NCI-H1436 (cell line): ENCODE measurements at places on chromosomes 5 and 9.

DNA sequence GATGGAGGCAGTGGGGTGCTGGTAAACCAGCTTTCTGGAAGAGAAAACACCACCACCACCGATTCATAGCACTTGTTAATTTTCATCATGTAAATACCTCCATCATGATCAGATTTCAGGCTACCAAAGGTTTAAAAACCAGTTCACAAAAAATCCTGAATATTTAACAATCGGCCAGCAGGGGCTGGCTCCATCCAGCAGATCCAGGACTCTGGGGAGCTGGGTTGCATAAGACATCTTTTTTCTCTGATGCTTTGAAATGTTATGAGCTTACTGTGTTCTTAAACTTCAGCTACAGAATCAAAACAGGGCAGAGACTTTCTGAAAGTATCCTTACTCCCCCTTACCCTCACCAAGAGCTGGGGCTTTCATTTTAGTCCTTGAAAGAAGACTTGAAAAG is 14.6 kb upstream of the RNF183 start:
- DNase-seq, result no peak

GRCh38 chr5:2017540-2018389 is 135.0 kb upstream of the IRX4 start:
- DNase-seq, result no peak

- DNase-seq, result peak; percentile 71
These were observed 3.1 kb upstream of the RGMB start for GRCh38 chr5:98770209-98770910.

- no peak for DNase-seq
These were observed 176.1 kb downstream of the TRPM3 start for GRCh38 chr9:70945301-70945700.

DNA sequence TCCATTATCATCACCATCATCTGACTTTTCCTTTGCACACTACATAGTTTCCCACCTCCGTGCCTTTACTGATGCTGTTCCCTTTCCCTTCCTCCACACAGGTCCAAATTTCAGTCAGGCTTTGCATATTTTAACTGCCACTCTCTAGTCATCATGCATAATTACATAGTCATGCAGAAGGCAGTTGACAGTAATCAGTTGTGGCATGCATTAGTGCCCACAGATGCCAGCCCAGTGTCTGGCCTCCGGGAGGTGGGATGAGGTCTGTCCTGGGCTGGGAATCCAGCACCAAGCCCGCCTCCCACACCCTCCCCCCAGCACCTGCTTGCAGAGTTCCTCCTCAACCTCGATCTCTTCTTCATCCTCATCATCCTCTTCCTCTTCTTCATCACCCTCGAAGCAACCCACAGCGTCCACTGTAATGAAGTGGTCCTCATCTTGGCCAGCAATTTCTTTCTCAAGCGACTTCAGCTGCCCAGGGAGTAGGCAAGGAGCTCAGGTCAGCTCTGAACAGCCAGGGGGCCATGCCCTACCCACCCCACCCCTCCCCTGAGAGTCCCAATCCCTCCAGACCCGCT is 8.8 kb downstream of the BBLN start:
- DNase-seq, result no peak

GRCh38 chr5:130627145-130627544 is 537.9 kb downstream of the HINT1 start:
- DNase-seq, result no peak

DNA sequence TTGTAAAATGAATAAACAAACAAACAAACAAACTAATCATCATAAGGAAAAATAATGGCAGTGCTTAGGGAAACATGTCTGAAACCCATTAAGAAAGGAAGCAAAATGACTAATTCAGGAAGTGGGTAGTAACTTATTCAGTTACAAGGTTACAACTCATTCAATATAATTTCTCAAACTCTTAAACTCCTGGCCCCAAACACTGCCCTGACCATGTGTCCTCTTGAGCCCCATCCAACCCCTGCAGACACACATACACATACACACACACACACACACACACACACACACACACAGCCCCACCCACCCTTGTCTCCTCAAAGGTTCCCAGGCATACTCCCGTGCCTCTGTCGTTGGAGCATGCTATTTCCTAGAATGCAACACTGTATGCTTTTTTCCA is 193.9 kb downstream of the SEC61B start:
- DNase-seq, result no peak

- no peak for DNase-seq
These were observed 184.4 kb downstream of the HSD17B3 start for GRCh38 chr9:96117398-96118080.

DNA sequence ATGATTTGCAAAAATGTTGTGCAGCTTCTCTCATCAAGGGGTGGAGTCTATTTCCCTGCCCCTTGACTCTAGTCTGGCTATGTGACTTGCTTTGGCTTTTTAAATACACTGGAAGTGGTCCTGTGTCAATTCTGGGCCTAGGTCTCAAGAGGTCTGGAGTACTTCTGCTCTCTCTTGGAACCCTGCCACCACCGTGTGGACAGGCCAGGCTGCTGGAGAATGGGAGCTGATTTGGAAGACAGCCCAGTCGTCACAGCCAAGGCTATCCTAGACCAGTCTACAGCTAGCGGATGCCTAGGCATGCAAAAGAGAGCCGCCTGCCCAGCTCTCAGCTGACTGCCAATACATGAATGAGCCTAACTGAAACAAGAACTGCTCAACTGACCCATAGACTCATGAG is 56.7 kb upstream of the CLINT1 start:
- DNase-seq, result no peak

DNA sequence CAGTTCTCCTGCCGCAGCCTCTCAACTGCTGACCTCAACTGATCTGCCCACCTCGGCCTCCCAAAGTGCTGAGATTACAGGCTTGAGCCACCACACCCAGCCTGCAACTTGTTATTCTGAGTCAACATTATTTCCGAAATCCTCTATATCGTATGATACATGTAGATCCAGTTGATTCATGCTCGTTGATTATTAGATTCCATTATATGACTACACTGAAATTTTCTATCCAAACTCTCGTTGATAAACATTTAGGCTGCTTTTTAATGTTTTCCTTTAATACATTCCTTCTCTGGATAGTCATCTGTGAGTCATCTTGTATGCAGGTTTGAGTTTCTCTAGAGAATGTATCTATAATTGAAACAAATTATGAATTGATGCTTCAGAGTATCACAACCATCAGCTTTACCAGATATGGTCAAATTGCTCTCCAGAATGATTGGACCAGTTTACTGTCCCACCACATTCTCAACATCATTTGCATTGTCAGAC is 4.1 kb downstream of the CDK7 start:
- DNase-seq, result no peak
